ENCODE measurements at places on chromosomes 11 and 22.

DNA sequence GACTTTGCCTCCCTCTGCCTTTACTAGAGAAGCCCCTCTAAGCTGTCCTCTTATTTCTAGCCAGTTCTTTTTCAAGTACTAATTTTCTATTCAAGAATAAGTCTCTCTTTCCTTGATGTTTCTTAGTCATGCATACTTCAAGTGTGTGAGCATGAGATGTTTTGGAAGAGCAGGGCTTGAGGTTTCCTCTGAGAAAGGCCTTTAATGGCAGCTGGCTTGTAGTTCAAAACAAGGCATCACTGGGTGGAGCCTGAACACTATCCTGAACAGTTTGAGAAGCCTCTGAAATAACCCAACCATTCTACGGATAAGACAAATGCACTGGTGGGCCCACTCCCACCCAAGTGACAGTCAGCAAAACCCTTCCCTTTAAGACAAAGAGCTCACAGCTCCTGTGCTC, 37.6 kb downstream of the CLDN25 start:
- no peak for DNase-seq

- no peak for DNase-seq
These were observed 12.4 kb upstream of the BRSK2 start for GRCh38 chr11:1377231-1377780.

GRCh38 chr11:65274735-65275682, 13.2 kb downstream of the POLA2 start:
- peak; percentile 49 for DNase-seq

- no peak for DNase-seq
These were observed 35.0 kb downstream of the CAT start for GRCh38 chr11:34473603-34474169.

GRCh38 chr22:27336151-27337090, 465.1 kb downstream of the MN1 start:
- DNase-seq = no peak

DNA sequence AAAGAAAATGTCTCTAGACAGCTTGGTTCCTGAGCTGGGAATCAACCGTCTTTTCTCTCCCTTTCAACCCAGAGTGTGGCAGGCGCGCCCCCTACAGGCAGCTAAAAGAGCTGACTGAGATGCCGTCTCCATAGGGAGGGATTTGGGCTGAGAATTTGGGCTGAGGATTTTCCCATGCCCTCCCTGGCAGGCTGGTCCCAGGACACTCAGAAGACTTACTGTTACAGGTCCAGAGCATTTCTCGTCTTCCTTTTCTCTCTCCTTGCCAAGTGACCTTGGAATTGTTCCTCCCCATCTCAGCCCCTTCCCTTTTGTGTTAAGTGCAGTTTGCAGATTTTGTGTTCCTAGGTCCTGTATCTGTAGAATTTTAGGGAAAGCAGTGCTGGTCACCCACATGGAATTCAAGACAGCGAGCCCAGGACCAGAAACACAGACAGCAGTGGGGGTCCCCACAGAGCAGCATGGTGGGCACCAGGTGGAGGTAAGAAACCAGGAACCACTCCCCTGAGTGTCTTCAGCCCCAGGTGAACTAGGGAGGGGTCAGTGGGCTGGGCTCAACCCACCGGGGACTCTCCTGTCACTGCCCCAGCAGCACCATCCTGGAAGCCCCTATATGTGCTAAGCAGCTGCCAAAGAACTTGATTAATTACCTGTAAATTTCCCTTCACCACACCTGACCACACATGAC, 9.9 kb upstream of the IGLL5 start:
- peak; percentile 81 for DNase-seq

- no peak for DNase-seq
These were observed 86.6 kb downstream of the DGCR2 start for GRCh38 chr22:19035474-19036228.

GRCh38 chr11:86047275-86047991, 21.5 kb downstream of the PICALM start:
- peak; percentile 79 for DNase-seq

- no peak for DNase-seq
These were observed 1101.6 kb upstream of the RAG2 start for GRCh38 chr11:37699644-37700043.

DNA sequence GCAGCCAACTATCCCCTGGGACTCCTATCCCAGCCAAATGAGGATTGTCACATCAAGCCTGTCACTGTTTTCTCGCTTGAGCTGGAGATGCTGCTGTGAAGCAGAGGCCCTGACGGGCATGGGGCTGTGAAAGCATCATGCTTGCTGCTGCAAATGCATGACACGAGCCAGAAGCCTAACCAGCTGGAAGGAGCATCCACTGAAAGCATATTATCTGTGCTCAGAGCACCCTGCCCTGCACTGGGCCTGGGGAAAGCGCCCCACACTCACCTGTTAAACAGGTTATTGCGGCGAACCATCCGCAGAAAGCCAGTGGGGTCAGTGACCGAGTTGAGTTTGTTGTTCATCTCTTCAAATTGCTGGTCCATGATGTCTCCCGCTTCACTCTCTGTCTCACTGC, 110.9 kb upstream of the PITPNB start:
- peak; percentile 16 for DNase-seq

DNA sequence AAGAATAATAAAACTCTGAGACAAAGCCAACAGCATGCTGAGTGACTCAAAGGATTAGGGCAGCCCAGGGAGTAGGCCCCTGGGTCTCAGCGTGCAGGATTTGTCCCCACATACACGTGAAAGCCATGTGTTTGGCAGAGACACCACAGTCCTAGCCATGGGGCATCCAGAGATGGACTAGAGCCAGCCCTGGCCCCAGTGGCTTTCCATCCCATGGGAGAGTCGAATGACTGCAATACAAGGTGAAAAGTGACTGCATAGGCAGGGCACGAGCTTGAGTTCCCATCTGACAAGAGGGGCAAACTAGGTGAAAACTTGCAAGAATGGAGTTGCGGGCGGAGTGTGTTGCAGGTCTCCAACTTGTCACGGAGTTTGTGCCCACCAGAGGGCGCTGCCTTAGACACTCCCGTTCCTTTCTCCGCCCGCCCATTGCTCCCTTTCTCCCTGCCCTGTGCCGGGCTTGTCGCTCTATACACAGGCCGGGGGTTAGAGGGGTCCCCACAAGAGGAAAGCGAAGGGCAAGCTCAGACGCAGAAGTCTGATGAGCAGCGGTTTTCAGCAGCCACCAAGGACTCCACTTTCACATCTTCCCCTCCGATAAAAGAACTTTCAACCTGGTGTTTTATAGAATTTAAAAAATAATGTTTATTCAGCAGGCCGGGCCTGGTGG, 24.2 kb downstream of the TSKU start:
- DNase-seq = peak; percentile 76

DNA sequence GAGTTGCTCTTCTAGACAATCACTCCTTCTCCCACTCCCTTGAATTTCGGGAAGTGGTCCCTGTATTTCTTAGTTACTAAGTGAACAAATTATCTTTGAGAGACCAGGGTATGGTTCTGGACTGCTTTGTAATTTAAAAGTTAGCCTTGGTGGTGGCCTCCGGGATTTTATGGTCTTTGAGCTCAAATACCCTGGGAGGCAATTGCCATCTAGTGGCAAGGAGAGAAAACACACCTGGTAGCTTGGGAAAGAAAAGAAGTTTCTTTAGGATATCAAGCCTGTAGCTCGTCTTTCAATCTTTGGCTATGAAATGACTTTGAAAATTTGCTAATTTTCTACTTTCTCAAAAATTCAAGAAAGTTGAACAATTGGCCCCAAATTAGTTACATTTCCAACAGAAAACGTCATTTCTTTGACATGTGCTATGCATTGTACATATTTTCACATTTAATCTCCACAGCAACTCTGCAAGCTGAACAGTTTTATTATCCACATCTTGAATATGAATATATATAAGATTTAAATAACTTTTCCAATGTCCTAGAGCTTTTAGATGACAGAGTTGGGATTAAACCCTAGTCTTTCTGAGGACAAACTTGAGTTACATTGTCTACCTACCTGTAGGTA, 39.1 kb downstream of the MMP27 start:
- DNase-seq = no peak

DNA sequence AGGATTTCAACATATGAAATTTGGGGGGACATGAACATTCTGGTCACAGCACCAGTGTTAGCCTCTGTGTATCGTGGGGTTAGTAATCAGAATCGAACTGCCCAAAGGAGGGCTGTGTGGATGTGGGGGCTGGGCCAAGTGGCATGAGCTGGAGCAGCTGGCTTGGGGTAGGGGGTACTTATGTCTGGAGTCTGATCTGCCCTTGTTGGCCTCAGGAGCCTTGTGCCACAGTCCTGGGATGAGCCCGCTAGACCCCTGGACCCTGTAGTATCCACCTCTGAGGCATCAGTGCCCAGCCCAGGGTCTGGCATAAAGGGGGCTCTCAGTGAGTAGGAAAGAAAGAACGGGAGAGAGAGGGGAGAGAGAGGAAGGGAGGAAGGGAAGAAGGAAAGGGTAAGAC, 67.3 kb downstream of the LRRC32 start:
- DNase-seq = no peak

DNA sequence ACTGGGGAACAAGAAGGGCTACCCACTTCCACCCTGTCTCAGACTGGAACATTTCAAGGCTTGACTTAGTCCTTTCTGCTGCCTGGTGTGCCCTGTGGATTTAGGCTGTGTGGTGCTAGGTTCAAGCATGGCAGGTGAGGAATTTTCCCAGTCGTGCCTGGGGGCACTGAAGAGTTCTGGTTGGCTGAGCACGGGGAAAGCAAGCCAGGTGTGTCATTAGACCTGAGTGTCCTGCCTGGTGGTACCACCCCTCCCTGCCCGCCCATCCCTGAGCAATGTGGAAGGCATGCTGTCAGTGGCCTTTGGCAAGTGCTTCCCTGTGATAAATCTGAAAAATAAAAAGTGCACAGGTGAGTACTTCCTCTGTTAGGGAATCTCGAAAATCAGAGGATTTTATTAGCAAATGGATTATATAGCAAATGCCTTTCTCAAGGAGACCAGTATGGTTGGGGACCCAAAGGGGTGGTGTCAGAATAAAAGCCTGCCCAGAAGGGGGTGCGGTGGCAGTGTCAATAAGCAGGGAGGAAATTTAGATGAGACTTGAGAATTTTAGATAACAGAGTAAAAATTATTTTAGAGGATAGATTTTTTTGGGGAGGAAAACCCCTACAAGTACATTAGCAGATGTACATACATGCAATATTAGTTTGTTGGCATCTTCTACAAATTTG, 22.8 kb downstream of the TEAD1 start:
- no peak for DNase-seq

DNA sequence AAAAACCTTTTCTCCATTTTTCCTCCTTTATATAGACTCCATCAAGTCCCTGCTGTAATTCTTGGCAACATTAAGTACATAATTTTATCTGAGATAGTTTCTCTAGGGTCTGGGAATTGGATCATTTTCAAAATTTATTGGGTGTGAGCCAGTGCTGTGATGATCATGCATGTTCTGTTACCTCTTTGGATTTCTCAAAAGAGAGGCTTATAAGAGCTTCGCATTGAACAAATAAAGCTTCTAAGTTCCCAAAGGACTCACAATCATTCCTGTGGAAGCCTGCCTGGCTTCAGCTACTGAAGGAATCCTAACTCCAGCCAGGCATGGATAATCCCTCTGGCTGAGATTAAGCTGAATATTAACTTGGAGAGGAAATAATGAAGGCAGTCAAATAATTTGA, 208.5 kb downstream of the RAB38 start:
- DNase-seq = no peak

- no peak for DNase-seq
These were observed 7.2 kb downstream of the PPFIBP2 start for GRCh38 chr11:7520981-7521487.

DNA sequence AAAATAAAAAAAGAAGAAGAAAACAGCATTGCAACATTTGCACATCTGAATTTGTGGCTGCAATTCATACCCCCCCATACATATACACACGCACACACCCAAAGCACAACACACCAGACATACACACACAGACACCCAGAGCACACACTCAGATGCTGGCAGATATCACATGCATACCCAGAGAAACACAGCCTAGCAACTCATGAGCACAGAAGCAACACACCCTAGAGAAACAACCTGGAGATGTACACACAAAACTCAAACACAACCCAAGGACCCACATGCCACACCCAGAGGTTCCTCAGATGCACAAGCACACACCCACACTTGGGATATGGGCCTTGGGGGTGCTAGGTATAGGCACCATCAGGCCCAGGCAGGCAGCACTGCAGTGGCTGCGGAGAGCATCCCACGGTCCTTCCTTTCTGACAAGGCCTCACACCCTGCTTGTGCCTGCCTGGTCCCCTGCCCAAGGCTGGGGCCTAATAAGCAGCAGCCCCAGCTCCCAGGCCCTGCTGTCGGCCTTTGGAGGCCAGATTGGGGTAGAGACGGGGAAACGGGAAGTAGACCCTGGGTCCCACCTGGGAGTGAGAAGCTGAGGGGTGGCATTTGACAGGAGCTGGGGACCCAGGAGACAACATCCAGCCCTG, 3.1 kb downstream of the CST6 start:
- DNase-seq = no peak

DNA sequence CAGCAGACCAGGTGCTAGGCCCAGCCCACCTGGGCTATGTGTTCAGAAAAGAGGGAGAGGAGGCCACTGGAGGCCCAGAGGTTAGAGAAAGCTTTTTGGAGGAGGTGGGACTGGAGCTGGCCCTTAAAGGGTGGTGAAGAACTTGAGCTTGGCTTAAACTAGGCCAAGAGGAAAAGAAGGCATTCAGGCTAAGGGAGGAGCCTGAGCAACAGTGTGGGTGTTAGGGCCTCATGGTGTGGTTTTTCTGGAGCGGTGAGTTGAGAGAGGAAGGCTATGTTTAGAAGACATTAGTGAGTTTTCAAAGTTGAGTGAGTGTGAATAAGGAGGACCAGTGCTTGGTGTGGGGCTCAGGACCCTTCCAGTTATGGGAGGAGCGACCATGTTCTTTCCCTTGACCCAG, 6.2 kb downstream of the TAF6L start:
- no peak for DNase-seq

- DNase-seq = no peak
These were observed 316.1 kb downstream of the TMEM135 start for GRCh38 chr11:87353771-87354345.

DNA sequence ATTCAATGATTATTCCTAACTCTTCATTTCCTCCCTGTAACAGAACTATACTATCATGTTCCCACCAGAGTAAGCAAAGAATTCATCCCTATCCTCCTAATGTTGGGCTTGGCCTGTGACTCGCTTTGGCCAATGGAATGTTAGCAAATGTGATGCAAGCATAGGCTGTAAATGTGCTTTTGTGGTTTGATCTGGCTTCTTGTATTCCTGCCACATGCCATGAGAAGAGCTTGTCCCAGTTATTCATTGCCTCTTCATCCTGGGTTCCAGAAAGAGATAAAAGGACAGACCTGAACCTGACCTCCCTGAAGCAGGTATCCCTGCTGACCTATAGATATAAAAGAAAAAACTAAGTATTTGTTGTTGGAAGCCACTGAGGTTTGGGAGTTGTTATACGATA, 51.0 kb downstream of the SYTL2 start:
- DNase-seq = no peak

All from activated CD8-positive, alpha-beta memory T cell treated with anti-CD3 and anti-CD28 coated beads, Interleukin-2, amount 10 ng/mL, durations not matched to agents 7 days and 5 days (primary cell).